ENCODE measurements at places on chromosomes 3 and 15.

DNA sequence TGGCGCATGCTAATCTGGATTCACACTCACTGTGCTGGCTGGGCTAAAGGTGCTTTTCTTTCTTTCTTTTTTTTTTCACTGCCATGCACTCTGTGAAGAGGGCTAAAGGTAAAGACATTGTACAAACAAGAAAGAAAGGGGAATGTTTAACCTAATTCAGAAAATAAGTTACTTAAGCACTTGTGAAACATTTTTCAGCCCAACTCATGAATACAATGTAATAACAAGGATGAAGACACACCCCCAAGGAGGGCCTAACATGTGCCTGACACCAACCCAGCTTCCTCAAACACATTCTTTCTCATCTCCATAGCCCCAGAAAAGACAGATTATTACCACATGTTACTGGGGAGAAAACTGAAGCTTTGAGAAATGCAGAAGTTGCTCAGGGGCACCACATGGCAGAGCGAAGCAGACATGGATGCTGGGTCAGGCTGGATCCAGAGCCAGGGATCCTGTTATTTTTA lies 5.7 kb downstream of the STIMATE start:
- no peak for DNase-seq

GRCh38 chr3:143654906-143655305 lies 193.4 kb downstream of the SLC9A9 start:
- DNase-seq, result no peak

DNA sequence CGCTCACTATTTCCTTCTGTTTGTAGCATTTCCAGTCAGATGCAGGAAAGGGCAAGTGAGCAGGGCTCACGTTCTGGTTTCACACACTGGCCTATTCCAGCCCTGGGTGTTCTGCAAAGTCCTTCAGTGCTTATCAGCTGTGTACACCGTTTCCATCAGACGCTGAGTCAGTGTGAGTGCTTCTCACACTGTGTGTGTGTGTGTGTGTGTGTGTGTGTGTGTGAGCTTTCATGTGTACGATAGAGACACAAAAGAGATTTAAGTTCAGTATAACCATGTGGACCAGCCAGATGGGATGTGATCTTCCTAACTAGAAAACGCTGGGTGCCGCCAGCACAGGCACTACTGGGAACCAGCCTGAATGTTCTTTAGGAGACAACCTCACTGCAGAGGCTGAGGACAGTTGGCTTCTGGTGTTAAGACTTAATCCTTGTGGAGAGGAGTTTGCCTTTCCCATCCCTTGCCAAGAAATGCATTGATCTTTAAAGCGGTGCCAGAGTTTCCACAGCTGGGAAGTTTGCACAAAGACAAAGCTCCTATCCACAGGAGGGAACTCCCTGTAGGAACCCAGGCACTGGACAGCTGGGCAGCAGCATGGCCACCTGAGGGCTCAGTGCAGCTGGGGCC lies 3.9 kb upstream of the CHSY1 start:
- no peak for DNase-seq

- no peak for DNase-seq
These were observed 6.5 kb downstream of the BCHE start for GRCh38 chr3:165830746-165831145.

GRCh38 chr3:164302622-164303021 lies 775.7 kb downstream of the SI start:
- no peak for DNase-seq

- DNase-seq, result no peak
These were observed 36.3 kb downstream of the BCHE start for GRCh38 chr3:165800970-165801369.

DNA sequence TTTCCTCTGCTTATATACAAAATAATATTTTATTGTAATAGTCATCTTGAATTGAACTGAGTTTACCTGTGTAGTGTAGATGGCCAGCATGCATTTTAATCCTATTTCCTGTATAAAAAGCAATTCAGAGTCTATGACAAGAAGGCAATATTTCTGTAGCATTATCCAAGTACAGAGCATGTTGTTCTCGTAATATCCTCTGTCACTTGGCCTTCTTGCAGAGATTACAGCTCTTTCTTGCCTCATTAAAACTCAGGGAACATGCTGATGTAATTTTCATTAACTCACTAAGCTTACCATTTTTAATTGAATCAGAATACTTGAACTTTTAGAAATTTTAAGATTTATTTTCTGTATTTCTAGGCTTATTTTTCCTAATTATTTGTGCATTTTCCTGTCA lies 203.3 kb upstream of the AGTR1 start:
- DNase-seq, result no peak

DNA sequence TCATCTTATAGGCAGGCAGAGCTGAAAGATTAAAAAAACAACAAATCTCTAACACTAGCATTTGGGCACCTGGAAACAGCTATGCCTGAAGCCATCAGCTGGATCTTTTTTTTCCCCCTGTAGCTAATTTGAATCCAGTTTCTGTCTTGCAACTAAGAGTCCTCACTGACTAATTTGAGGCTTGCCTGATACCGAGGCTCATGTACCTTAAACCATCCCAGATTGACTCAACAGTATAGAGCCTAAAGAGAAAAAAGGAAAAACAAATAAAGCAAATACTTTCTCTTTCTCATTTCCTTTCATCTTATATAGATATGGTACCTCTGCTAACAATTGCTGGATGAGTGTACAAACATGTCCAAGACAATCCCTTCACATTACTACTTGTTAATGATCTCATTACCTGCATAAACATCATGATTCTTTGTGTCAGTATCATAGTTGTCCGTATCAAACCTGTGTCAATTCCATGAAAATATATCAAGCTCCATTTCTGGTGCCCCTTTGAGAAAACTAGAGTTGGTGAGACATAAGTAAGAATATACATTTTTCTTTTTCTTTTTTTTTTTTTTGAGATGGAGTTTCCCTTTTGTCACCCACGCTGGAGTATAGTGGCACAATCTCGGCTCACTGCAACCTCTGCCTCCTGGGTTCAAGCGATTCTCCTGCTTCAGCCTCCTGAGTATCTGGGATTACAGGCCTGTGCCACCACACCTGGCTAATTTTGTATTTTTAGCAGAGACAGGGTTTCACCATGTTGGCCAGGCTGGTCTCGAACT lies 43.1 kb downstream of the BHLHE40 start:
- no peak for DNase-seq

GRCh38 chr3:17232442-17232841 lies 347.7 kb downstream of the PLCL2 start:
- no peak for DNase-seq

- DNase-seq, result no peak
These were observed at the start of gene ATP10A for GRCh38 chr15:25863111-25863967. Gene ATP10A, minus strand, starts transcription at chr15:25863327. Its CDS starts 231 bp downstream, at chr15:25863096.

GRCh38 chr15:80967991-80968510 lies 21.6 kb downstream of the MESD start:
- no peak for DNase-seq

GRCh38 chr3:109648027-109648426 lies 310.7 kb upstream of the DPPA4 start:
- DNase-seq, result no peak

- peak; percentile 96 for DNase-seq
These were observed at the start of gene CCNL1 for GRCh38 chr3:157159762-157160657. Gene CCNL1, minus strand, starts transcription at chr3:157160147. Its CDS starts 53 bp downstream, at chr3:157160094.

- DNase-seq, result no peak
These were observed 271.4 kb upstream of the PPP2R3A start for GRCh38 chr3:135694142-135694541.

GRCh38 chr15:63420333-63420747 lies 38.7 kb upstream of the CA12 start:
- no peak for DNase-seq

GRCh38 chr15:68559345-68560310 lies 19.2 kb upstream of the CORO2B start:
- DNase-seq, result peak; percentile 49

- no peak for DNase-seq
These were observed 33.4 kb upstream of the RAD18 start for GRCh38 chr3:8996681-8997121.

DNA sequence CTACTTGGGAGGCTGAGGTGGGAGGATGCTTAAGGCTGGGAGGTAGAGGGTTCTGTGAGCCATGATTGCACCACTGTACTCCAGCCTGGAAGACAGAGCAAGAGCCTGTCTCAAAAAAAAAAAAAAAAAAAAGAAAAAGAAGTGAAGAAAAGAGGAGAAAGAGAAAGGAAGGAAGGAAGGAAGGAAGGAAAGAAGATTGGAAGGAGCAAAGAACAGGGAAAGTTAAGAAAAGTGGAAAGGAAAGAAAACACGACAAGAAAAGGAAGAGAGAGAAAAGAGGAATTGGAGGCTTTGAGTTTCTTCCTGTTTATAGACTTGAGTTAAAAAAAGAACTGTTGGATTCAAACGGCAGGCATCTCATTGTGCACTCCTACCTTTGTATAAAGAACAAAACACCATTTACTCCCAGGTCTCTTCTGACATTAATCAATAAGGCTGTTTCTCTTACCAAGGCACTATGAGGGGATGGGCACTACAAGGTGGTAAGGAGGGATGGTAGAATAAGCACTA lies 73.5 kb downstream of the EDEM1 start:
- DNase-seq, result no peak

DNA sequence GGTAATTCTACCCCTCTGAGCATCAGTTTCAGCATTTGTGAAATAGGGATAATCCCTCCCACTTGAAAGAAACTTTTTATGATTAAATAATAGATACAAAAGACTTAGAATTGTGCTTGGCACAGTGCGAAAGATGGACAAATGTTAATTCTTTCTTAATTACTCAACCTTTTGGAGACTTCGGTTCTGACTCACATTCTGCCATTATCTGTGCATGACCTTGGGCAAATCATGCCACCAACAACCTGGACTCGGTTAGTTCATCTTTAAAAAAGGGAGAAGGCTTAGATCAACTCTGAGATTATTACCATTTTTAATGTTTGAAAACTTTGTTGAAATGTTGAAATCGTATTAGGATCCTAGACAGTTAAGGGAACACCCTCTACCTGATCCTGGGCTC lies 40.6 kb upstream of the POLR2M start:
- DNase-seq, result no peak

GRCh38 chr3:183308751-183309150 lies 55.7 kb downstream of the B3GNT5 start:
- no peak for DNase-seq

DNA sequence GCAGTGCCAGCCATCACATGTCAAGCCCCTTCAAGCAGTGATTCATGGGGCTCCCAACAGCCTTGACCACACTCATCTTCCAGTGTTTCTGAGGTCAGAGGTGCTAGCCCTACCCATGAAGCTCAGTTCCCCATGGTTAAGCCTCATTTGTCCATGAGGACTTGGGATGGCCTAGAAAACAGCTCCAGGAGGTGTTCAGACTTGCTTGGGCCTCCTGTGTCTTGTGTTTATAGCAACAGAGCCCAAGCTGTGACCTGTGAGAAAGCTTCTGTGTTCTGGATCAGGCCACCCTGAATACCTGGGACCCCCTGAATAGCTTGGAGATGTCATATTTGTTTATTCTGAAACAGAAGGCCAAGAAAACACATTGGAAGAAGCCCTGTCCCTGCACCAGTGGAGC lies 36.7 kb downstream of the LARP6 start:
- DNase-seq, result no peak

- DNase-seq, result no peak
These were observed 21.4 kb downstream of the LOXL1 start for GRCh38 chr15:73947651-73948050.

GRCh38 chr15:70726753-70727152 lies 36.6 kb downstream of the UACA start:
- DNase-seq, result no peak

DNA sequence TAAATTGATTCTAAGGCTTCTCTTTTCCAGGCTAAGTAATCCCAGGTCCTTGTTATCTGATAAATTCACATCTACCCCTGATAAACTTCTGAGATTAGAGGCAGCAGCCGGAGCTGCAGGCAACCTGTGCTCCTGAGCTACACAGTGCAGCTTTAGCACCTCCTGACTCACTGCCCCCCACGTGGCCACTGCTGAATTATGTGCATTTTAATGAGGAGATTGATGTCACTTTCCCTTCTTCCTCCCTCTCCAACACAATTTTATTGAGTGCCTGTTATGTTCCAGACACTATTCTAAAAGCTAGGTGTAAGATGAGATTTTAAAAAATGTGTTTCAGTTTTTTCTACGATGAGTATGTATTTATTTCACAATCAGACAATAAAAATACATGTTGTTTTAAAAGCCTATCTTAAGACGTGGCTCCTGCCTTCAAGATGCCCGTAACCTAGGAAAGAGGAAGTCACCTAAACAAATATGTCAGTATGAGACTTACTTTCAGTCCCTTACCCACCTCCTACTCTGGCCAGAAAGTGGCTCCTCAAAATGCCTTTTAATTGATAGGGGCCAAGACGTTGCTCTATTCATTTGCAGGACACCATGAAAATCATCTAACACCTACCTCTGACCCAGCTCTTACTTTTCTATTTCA lies 161.5 kb upstream of the PFN2 start:
- no peak for DNase-seq

DNA sequence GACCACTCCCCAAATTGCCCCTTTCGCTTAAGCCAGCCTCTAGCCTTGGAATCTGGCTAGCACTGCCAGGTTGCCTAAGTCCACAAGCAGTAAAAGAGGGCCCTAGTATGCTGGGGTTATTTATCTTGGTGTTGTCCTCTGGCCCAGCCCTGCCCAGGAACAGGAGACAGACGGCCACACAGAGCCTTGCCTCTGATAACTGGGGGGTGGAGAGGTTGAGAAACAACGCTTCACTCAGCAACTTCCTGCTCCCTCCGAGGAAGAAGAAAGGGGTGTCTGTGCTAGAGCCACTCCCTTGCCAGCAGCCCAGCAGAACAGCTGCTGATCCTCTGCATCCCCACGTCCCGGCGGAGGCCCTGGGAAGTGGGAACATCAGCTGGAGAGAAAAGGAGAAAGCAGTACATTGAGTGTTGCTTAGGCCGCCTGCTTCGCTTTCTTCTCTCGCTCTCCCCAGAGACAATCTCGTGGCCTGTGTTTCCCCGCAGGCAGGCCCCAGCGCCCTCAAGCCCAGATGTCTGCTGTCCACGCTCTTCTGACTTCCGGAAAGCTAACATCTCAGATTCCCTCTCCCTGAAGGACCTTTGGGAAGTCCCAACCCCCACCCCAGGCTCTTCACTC lies 22.6 kb upstream of the C3orf70 start:
- no peak for DNase-seq

DNA sequence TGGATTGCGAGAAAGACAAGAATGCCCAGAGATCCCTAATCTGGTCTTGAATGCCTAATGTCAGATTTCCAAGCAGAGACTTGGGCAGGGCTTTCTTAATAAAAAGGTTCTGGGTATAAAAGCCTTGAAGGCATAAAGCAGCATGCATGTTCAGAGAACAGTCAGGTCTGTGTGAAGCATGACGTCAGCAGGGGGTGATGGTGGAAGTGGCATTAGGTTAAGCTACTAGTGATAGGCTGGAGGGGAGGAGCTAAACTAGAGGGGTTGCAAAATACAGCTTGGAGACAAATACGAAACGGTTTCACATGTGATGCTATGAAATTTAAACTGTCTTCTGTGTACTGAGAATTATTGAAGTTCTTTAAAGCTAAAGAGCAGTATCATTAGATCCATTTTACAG lies 125.6 kb downstream of the VPS8 start:
- no peak for DNase-seq
